ENCODE measurements at places on chromosomes 1 and 21.

- DNase-seq = no peak
These were observed 33.2 kb downstream of the PRAMEF20 start for GRCh38 chr1:13443335-13443979.

DNA sequence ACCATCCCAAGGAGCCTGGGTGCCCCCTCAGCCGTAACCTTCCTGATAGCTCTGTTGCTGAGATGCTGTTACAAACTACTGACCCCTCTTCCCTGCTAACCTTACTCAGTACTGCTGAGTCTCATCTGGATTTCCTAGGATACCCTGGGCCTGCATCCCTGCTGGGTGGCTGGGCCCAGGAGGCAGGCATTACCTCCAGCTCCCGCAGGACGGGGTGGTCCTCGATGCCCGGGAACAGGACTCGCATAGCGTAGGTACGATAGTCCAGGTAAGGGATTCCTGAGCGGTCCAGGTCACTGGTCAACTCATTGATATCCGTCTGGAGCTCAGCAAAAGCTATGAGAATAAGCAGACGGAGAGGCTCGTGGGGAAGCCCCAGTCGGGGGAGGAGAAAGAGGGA is 131.9 kb upstream of the CD34 start:
- no peak for DNase-seq

- no peak for DNase-seq
These were observed 38.0 kb downstream of the PRRX1 start for GRCh38 chr1:170701962-170702361.

- DNase-seq = no peak
These were observed 90.4 kb downstream of the NPHP4 start for GRCh38 chr1:5901841-5902240.

DNA sequence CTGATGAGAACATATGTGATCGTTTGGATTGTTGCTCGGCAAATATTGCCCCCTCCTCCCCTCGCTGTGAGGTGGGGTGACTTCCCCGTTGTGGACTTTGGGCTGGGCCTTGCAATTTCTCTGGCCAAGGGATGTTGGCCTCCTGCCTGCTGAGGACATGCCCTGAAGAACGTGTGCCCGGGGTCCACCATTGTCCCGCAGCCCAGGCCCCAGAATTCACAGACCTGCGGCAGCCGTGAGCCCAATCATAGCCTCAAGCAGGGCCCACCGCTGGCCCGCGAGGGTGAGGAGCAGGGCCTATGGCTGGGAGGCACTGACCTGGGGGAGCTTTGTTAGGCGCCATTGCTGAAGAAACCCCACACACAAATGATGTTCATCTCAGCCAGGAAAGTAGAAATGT is 58.3 kb upstream of the ACTRT2 start:
- DNase-seq = no peak

GRCh38 chr1:25786887-25787759 is 12.9 kb upstream of the SELENON start:
- DNase-seq = no peak

GRCh38 chr1:186927884-186928283 is 99.1 kb downstream of the PLA2G4A start:
- DNase-seq = no peak

- DNase-seq = no peak
These were observed 128.0 kb upstream of the KLHDC7A start for GRCh38 chr1:18352636-18353265.

DNA sequence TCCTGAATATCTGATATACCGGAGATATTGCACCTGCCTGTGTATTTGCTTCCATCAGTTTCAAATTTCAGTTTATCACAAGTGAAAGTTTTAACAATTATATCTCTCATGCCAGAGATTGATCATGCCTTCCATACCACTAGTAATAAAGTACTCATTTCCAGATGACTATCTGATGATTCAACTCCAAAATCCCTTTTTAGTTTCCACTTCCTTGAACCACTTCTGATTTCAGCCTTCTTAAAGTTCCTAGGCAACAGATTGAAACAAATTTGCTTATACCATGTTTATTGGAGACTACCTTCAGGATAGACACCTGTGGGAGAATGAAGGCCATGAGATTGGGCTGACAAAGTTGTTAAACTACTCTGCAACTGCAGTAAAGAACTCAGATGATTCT is 21.5 kb upstream of the COL11A1 start:
- DNase-seq = no peak

- no peak for DNase-seq
These were observed 99.4 kb downstream of the FASLG start for GRCh38 chr1:172758259-172758658.

- no peak for DNase-seq
These were observed 6.0 kb upstream of the ARHGEF2 start for GRCh38 chr1:155984341-155984740.

DNA sequence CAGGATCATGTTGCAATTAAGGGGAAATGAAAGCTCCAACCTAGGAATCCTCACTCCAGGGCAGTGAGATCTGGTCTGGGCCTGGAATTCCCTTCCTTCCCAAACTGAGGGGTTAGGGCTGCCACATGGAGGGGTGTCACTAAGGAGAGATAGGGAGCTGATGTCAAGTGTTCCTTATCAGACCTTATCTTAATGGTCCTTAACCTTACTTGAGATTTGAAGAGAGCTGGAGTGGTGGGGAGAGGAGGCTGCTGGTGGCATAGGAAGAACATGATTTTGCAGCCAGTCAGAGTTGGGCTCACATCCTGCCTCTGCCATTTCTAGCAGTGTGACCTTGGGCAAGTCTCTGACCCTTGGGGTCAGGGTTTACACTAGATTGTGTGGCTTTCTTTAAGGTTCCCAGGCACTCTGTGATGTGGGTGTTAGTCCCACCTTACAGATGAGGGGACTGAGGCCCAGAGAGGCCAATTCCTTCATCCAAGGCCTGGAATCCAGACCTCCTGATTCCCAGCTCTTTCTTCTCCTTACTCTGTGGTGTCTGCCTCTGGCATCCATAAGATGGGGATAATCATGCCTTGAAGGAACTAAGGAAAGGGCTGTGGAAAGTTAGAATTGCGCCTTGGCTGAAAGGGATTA is 56.3 kb upstream of the SYNC start:
- DNase-seq = no peak

- DNase-seq = no peak
These were observed 41.4 kb downstream of the MSH4 start for GRCh38 chr1:75838079-75838478.

GRCh38 chr1:99786751-99787501 is 20.5 kb upstream of the FRRS1 start:
- no peak for DNase-seq

DNA sequence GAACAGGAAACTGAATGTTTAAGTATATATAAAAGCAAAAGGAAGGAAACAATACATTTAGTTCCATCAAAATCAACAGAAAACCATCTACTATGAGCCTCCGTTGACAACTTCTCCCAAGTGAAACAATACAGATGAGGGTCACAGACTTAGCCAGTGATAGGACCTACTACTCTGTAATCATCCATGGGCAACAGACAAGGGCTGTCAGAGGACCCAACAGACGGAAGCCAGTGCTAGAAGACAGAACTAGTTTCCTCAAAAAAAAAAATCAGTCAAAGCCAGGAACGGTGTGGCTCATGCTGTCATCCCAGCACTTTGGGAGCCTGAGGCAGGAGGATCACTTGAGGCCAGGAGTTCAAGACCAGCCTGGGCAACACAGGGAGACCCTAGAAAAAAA is 20.6 kb downstream of the RERE start:
- DNase-seq = no peak

GRCh38 chr1:71262970-71263369 is 182.1 kb upstream of the ZRANB2 start:
- no peak for DNase-seq

GRCh38 chr1:117638141-117638540 is 32.3 kb downstream of the TENT5C start:
- no peak for DNase-seq

DNA sequence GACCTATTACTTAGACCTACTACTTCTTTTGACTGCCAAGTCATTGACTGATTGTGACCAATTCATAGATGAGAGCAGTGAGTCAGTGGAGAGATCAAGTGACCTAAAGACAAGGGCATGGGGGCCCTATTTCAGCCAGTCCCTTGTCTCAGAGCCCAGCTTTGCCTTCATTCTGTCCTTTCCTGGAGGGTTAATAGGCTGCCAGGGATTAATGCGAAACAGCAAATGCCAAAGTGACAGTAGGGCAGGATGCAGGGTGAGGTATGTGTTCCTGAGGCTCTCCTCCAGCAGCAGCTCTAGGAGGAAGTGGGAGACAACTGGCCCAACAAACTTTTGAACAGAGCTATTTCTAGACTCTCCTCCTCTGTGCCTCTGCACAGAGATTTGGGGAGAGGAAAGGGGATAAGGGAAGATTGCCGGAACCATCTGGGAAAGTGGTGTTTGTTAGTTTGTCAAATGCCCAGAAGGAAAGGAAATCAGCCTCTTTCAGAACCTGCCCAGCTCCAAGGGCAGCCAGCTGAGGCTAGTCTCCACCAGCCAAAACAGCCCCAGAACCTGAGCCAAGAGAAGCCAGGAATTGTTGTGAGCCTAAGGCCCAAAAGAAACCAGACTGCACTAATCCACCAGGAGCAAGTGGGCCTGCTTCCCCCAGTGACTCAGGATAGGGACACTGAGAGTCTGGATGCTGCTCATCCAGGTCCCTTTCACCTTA is 4.9 kb upstream of the S100A3 start:
- DNase-seq = no peak

- no peak for DNase-seq
These were observed 12.2 kb upstream of the CDC42BPA start for GRCh38 chr1:227330279-227331076.

DNA sequence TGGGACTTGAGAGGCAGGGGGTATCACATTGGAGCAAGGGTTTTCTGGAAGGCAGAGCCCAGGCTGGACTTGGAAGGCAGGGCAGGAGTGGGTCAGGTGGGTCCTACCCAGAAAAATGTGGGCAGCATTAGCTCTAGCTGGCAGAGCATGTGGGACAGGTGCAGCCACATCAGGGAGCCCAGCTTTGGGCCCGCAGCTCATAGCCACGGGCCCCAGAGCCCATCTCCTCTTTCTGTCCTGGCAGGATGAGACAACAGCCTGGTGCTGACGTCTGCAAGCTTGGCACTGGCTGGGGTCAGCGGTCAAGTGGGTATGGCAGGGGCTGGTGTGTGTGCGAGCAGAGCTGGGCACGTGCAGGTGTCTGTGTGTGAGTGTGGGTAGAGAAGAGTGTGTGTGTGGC is 154.7 kb downstream of the GRIK3 start:
- DNase-seq = no peak

DNA sequence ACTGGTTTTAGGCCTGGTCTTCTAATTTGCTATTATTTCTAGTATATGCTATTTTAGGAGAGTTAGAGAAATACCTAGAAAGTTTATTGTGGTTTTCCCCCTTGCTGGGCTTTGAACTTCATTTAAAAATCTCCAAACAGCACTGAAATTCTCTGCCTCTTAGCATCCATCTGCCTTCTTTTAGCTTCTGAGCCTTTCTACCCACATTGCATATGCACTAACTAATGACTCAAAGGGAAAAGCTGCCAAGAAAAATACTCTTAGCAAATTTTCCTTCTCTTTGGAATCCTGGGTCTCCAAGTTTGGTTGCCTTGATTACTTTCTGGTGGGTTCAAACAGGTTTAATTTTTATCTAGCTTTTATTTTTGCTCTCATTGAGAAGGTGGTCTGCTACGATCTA is 408.4 kb upstream of the PTBP2 start:
- DNase-seq = no peak

GRCh38 chr1:240658312-240658960 is 46.5 kb upstream of the GREM2 start:
- no peak for DNase-seq

DNA sequence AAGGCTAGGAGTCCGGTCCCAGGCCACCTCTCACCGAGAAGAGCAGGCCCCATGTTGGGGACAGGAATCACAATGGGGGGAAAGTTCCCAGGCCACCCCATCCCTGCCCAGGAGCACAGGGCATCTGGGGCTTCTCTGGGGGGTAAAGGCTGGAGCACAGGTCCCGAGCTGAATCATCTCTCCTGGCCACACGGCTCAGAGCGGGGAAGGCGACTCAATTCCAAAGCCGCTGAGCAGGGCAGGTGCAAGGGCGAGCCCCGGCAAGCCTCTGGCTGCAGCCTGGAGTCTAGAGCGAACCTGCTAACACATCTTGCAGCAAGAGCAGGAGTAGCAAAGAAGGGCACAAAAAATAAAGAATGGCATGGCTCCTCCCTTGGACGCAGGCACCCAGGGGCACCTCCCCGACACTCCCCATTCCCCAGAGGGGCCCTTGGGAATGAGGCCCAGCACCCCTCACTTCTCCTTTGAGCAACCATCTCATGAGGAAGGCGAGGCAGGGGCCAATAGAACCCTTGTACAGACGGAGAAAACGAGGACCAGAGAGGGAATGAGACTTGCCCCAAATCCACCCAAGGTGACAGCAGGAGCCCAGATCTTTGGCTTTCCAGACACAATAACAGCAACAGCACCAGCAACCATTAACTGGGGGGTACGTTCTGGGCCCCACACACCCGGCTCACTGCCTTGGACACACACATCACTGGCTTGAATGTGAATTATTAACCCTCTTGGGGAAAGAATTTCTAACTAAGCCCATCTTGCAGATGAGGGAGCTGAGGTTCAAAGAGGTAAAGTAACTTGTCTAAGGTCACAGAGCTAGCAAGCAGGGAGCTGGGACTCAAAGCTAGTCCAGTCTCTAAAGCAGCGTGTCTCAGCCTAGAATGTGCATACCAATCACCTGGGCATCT is 20.7 kb upstream of the ALDH4A1 start:
- DNase-seq = no peak

DNA sequence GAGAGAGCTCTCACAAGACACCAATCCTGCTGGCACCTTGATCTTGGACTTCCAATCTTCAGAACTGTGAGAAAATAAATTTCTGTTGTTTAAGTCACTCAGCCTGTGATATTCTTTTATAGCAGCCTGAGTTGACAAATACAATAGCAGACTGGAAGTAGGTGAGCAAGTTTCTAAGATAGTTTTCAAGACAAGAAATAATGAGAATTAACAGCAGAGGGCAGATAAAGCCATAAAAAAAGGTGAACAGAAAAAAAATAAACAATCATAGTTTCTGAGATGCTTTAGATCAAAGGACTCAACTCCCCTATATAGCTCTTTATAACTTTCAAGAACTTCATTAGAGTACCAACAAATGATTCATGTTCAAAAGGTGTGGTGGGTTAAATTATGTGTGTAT is 119.8 kb downstream of the PLPPR5 start:
- DNase-seq = no peak

Measured in activated T-helper 1 cell treated with Interleukin-2 at 50 U/mL for 16 hours (primary cell).